ENCODE measurements at places on chromosomes 6 and 20.

GRCh38 chr6:26428206-26428605 is 12.1 kb upstream of the BTN3A3 start:
- no peak for DNase-seq

GRCh38 chr20:41369673-41370072 is 3.1 kb upstream of the EMILIN3 start:
- DNase-seq: no peak

DNA sequence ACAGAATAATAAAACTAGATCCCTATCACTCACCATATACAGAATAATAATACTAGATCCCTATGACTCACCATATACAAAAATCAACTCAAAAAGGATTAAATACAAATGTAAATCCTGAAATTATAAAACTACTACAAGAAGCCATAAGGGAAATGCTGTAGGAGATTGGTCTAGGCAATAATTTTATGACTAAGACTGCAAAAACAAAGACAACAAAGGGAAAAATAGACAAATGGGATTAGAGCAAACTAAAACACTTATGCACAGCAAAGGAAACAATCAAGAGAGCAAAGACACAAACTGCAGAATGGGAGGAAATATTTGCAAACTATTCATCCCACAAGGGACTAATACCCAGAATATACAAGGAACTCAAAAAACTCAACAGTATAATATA is 4.1 kb upstream of the RNF217 start:
- DNase-seq: no peak

DNA sequence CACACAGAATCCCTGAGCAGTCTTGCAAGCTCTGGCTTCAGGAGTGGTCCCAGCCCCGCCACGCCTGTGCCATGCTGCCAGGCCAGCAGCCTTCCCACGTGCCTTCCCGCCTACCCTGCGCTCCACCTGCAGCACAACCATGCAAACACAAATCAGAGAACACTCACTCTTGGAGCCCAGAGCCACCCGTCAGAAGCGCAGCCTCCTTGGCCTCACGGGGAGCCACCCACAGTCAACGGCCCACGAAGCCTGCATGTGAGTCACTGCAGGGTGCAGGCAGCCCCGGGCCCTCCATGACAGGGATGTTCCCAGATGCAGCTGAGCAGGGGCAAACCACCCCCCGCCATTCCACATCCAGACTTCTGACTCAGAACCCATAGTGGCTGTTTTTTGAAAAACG is 217.0 kb downstream of the DLL1 start:
- DNase-seq: no peak

- peak; percentile 72 for DNase-seq
Measured at GRCh38 chr20:34112600-34113101, 608 bp upstream of the EIF2S2 start.

- DNase-seq: no peak
Measured at GRCh38 chr6:34120953-34121675, 24.8 kb downstream of the GRM4 start.

DNA sequence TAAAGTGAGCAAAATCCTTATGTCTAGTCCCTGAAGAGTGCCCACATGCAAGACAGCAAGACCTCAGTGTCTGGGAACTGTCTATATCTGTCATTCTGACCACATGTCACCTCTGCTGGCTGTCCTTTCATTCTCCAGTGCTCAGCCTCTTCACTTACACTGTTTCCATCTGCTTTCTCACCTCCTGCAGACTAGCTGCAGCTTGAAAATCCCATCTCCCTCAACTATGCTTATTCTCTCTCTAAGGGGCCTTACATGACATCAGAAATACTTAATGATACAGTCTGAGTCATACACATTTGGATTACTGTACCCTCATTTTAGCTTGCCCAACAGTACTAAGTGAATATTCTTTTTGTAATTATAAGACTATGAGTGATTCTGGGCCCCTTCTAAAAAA is 587.8 kb downstream of the EPM2A start:
- DNase-seq: no peak

DNA sequence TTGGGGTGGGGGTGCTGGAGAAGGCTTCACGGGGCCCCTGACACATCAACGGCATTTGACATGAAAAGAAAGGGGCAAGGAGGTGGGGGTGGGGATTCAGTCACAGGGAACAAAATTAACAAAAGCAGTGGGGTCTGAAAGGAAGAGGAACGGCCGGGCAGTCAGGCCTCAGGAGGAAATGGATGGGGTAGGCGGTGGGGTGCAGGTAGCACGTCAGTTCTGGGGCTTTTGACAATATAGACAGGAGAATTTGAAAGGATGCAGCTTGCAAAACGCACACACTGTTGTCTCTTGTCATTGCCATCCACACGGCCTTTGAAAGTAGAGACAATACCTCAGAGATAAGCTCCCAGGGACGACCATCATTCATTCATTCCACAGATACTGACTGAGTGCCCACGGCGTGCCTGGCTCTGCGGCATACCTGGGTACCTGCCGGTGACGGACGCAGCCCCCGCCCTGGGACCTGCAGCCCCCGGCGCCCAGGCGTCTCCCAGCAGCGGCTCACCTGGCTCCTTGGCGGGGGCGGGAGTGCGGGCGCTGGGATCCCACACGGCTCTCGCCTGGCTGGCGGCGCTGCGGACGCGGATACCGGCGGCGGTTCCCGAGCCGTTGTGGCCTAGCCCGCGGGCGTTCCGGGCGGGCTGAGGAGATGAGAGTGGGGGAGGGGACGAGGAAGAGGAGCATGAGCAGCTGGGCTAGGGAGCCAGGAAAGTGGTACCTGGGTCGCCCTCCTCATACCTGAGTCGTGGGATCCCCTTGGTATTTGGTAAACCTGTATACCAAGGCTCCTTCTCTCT is at the start of gene SLC26A8:
Gene SLC26A8, minus strand, starts transcription at position 646 of the 800 bp plus-strand sequence. CDS start 4,934 bp downstream, outside the sequence.
- no peak for DNase-seq

DNA sequence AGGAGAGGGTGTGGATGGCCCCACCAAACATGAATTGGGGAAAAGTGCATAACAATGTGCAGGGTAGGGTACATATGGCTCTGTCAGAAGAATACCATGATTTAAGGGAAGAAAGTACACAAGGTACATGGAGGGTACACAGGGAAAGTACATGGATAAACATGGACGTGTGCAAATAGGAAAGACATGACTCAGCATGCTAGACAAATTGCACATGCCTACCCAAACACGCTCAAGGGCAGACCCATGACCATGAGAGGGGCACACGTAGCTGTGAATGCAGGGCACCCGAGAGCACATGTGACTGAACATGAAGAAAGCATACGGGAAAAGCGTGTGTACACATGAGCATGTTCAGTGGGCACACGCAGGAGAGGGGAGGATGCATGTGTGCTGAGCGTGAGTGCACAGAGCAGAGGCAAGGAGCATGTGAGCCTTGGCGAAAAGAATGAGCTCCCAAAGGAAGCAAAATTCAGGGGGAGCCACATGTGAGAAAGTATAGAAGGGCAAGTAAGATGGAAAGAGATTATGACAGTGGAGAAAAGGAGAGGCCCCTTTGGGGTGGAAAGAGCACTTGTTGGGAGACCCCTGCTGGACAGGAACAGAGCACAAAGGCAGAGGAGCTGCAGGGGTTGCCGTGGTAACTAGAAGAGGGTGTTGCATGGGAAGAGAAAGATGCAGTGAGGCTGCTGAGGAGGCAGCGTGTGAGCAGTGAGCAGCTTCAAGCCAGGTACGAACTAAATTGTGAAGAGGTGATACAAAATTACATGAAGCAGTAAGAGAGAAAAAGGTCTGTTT is 17.8 kb downstream of the OR2H2 start:
- no peak for DNase-seq

- DNase-seq: no peak
Measured at GRCh38 chr6:91802431-91802830, 1215.6 kb upstream of the MAP3K7 start.

- DNase-seq: no peak
Measured at GRCh38 chr6:44478158-44478557, 90.7 kb downstream of the CDC5L start.

DNA sequence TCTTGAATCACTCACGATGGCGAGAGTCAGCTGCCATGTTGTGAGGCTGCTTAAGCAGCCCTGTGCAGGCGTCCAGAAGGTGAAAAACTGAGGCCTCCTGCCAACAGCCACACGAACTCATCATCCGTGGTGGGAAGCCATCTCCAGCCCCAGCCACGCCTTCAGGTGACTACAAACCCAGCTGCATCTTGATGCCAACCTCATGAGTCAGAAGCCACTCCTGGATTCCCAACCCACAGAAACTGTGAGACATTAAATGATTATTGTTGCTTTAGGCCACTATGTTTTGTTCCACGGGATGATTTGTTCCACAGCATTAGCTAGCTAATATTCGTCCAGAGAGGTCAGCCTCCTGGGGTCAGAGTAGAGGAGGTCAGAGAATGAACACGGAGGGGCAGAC is 80.5 kb downstream of the SNX5 start:
- DNase-seq: no peak
